ENCODE measurements at places on chromosomes 3 and 15. TPM values are rescaled to one million over a fixed set of nuclear protein-coding genes. Genes with fewer than 3 reads are reported as not detected.
A peak's percentile ranks its signal among the peaks of the same experiment; 100 is the strongest.

ITGA11 gene
- total RNA-seq: 0.92 TPM

DNA sequence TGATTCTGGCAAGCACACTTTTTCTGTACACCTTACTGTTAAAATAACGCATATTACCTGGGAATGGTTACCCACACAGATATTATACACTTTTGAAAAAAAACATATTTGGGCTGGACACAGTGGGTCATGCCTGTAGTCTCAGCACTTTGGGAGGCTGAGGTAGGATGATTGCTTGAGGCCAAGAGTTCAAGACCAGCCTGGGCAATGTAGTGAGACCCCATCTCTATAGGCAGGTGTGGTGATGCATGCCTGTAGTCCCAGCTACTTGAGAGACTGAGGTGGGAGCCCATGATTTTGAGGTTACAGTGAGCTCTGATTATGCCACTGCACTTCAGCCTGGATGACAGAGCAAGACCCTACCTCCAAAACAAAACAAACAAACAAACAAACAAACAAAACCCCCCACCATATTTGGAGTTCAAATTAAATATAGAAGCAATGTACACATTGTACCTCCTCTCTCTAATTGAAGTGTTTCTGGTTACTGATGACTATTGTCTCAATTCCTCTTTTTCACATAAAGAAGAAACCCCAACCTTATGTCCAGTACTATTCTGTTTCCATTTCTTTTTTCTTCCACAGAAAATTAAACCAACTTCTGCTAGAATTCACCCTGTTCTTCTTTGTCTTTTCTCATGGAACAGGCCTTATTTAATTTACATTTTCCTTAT is 152.6 kb upstream of the UMPS start:
- no peaks in the 10 kb centered on the region for H3K36me3 ChIP-seq
- no peak overlapping the region for H3K27ac ChIP-seq

GRCh38 chr3:65869798-65870197 is 168.9 kb downstream of the MAGI1 start:
- no peak overlapping the region for H3K27ac ChIP-seq
- DNase-seq: no peak
- no peak overlapping the region for H3K4me3 ChIP-seq
- H3K4me1 ChIP-seq: no peaks in the 10 kb centered on the region

- peaks cover 2% of the 10 kb centered on the region for H3K27me3 ChIP-seq
- no peak for DNase-seq
- H3K4me1 ChIP-seq: no peaks in the 10 kb centered on the region
- no peak overlapping the region for H3K4me3 ChIP-seq
Measured at GRCh38 chr15:80743189-80743833, 35.9 kb upstream of the CEMIP start.

- H3K4me1 ChIP-seq: peaks cover 53% of the 10 kb centered on the region
- peak overlapping the region; percentile 16 for H3K27ac ChIP-seq
- DNase-seq: no peak
- H3K36me3 ChIP-seq: peaks cover 34% of the 10 kb centered on the region
Measured at GRCh38 chr3:122394173-122394572, 10.2 kb downstream of the FAM162A start.

DNA sequence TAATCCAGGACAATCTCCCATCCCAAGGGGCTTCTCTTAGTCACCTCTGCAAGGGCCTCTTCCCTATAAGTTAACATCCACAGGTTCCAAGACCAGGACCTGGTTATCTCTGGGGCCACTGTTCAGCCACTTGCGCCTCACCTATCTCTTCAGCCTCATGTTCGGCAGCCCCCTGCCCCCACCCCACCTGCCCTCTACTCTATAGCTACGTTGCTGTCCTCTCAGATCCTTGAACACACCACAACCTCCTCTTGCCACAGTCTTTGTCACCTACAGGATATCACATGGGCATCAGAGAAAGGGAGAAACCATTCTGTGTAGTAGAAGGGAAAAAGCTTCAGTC is 33.9 kb downstream of the SLC41A3 start:
- no peak overlapping the region for H3K27ac ChIP-seq
- DNase-seq: no peak
- no peak overlapping the region for H3K4me3 ChIP-seq
- no peaks in the 10 kb centered on the region for H3K36me3 ChIP-seq

DNA sequence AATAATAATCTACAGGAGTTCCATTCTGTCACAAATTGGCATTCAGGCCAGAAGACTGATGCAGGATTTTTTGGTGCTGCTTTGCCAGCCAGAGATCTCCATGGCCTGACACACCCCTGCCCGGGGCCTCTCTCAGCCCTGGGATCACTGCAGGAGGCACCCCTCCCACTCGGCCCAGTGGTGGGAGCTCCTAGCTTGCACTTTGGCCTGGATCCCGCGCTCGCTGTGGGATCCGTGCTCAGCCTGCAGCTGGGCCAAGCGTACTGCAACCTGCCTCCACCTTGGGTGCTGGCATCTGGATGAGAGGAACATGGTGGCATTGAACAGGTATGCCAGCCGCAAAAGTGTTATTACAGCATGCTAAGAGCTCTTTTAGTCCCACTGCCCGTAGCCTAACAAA is 656.7 kb upstream of the CCDC54 start:
- H3K27me3 ChIP-seq: peaks cover 2% of the 10 kb centered on the region
- H3K4me3 ChIP-seq: no peak overlapping the region
- no peaks in the 10 kb centered on the region for H3K36me3 ChIP-seq
- no peaks in the 10 kb centered on the region for H3K4me1 ChIP-seq
- no peak overlapping the region for H3K27ac ChIP-seq

DNA sequence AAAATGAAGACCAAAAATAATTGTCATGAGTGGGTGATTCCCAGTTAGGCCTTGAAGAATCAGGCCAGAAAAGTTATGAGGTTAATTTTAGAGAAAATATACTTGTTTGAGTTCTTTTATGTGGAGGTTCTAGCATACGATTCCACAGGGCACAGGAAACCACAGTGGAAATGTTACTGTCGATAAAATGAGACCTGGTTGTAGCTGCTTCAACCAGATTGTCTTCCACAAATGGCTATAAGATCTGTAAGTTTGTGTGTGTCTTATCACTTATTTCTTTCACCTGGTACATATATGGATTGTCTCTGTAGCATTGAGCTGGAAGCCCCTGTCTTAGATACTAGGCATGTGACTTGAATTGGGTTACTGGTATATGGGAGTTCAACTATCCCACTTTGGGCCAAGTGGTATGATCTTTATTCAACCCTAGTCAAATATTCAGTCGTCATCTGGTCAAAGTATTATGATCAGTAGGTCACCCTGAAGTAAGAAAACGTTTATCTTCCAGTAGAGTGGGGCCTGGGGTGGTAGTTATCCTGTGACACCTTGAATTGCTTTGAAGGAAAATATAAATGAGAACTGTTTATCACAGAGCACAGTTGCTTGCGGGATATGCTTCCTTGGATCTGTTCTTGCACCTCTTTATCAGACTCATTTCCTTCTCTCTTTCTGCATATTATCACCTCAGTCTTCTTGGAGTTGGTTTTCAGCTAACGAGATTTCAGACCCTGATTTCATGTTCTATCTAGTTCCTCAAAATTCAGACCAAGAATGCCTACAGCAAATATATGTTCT is 21.5 kb upstream of the ZNF609 start:
- no peak overlapping the region for H3K4me3 ChIP-seq
- H3K27ac ChIP-seq: peak overlapping the region; percentile 29
- peaks cover 38% of the 10 kb centered on the region for H3K4me1 ChIP-seq
- no peak for DNase-seq
- no peaks in the 10 kb centered on the region for H3K27me3 ChIP-seq

DNA sequence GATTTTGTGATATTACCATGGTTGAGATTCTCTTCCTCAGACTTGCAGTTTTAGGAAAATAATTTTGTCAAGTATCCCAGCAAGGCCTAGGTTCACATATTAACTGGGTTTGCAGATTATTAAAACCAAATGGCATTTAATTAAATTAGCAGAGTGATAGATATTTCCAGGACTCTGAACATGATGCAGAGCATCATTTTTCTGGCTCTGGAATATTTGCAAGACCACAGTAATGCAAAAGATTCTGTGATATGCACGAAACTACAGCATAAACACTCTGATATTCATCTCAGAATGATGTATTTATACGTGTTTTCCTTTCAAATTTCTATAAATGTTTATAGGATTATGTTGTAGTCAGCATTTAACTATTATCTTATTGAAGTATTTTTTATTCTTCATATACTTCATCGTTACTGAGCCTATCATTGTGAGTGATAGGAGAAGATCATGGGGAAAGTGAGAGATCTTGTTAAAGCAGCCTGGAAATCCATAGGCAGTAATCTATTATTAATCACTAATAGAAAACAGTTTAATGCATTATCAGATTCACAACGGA is 1245.6 kb downstream of the OTOL1 start:
- H3K4me1 ChIP-seq: no peaks in the 10 kb centered on the region
- H3K4me3 ChIP-seq: no peak overlapping the region
- H3K27ac ChIP-seq: no peak overlapping the region
- H3K36me3 ChIP-seq: no peaks in the 10 kb centered on the region

C3orf49 gene
- not detected for total RNA-seq

DNA sequence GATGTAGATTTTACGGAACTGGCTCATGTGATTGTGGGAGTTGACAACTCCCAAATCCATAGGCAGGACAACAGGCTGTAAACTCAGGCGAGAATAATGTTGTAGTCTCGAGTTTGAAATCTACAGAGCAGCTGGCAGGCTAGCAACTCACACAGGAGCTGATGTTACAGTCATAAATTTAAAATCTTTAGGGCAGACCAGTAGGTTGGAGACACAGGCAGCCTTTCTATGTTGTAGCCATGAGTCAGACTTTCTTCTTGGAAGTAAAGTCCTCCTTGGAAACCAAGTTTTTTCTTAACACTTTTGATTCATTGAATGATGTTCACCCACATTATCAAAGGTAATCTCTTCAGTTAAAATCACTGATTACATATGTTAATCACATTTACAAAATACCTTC is 89.1 kb upstream of the ALCAM start:
- H3K4me3 ChIP-seq: no peak overlapping the region
- H3K27ac ChIP-seq: no peak overlapping the region
- no peaks in the 10 kb centered on the region for H3K36me3 ChIP-seq
- DNase-seq: no peak
- H3K27me3 ChIP-seq: peaks cover 1% of the 10 kb centered on the region

ALDH1A2 gene
- total RNA-seq: 1.2 TPM

GRCh38 chr3:28575746-28576613 is 227.4 kb upstream of the AZI2 start:
- H3K27me3 ChIP-seq: peaks cover 53% of the 10 kb centered on the region
- no peak overlapping the region for H3K27ac ChIP-seq
- peaks cover 2% of the 10 kb centered on the region for H3K4me1 ChIP-seq
- DNase-seq: no peak
- no peaks in the 10 kb centered on the region for H3K36me3 ChIP-seq
- H3K4me3 ChIP-seq: no peak overlapping the region

DNA sequence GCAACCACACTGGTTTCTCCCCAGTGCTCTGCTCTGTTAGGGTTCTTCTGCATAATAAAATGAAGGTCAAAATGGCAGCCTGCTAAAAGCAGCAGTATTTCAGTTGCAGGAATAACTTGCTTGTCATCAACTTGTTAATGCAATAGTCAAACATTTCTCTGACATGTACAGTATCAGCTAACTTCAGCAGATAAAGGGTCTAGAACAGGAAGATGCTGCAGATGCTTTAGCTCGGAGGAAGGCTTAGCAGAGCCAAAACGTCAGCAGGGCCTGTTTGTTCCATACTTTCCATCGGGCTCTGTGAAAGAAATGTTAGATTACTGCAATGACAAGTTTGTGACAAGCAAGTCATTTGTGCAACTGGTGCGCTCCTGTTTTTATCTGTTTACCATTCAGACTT is 291.9 kb downstream of the TIGIT start:
- no peaks in the 10 kb centered on the region for H3K36me3 ChIP-seq
- no peak overlapping the region for H3K27ac ChIP-seq
- H3K27me3 ChIP-seq: no peaks in the 10 kb centered on the region

DNA sequence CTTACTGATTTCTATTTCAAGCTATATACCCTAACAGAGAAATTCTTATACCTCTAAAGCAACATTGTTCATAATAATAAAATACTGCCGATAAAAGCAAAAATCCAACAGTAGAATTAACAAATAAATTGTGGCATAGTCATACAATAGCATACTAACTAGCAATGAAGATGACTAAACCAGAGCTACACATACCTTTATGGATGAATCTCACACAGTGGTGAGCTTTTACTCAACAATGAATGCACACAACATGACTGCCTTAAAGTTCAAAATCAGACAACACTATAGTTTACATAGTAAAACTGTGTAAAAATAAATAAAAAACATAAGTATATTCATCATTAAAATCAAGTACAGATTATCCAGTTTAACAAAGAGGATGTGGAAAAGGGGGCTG is 99.1 kb downstream of the NR1I2 start:
- peaks cover 34% of the 10 kb centered on the region for H3K36me3 ChIP-seq
- H3K4me1 ChIP-seq: peaks cover 3% of the 10 kb centered on the region
- no peak overlapping the region for H3K27ac ChIP-seq
- no peak overlapping the region for H3K4me3 ChIP-seq
- DNase-seq: no peak

ITPKA gene
- total RNA-seq: 5.7 TPM

- H3K27me3 ChIP-seq: no peaks in the 10 kb centered on the region
- H3K27ac ChIP-seq: no peak overlapping the region
- H3K4me1 ChIP-seq: no peaks in the 10 kb centered on the region
- no peak for DNase-seq
Measured at GRCh38 chr3:96370637-96371036, 443.8 kb upstream of the EPHA6 start.

DNA sequence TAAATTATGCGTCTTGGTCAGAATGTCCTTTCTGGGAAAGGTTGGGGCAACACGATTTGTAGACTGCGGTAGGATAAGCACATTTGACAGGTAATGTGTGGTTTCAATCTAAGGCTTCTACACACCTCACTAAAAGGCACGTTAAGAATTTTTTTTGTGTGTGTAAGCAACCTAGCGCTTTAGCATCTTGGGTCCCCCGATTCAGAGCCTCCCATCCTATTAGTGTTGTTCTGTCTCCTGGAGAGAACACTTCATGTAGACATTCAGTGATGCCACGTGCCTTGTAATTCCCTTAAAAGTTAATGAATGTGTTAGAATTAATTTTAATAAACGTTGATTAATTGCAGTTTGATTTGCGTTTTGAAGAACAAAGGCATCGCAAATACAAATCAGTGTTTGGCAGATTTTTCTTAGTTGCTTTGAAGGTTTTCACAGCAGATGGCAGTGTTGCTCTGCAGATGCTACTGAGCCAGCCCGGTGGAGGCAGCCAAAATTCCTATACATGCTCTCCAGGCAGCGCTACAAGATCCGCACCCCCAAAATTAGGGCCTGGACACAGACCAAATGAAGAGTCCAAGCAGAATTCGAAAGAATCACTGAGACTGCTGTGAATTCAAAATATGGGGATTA is 63.5 kb downstream of the OTOL1 start:
- no peaks in the 10 kb centered on the region for H3K36me3 ChIP-seq
- no peak for DNase-seq
- H3K4me1 ChIP-seq: no peaks in the 10 kb centered on the region
- no peak overlapping the region for H3K4me3 ChIP-seq
- peaks cover 2% of the 10 kb centered on the region for H3K27me3 ChIP-seq

ARHGEF26 gene
- total RNA-seq: 0.18 TPM

- no peak for DNase-seq
- peaks cover 5% of the 10 kb centered on the region for H3K27me3 ChIP-seq
- no peaks in the 10 kb centered on the region for H3K36me3 ChIP-seq
- no peak overlapping the region for H3K27ac ChIP-seq
- H3K4me1 ChIP-seq: peaks cover 8% of the 10 kb centered on the region
Measured at GRCh38 chr3:23723141-23723540, 82.6 kb upstream of the UBE2E1 start.
